ENCODE measurements at places on chromosomes 4 and X.

DNA sequence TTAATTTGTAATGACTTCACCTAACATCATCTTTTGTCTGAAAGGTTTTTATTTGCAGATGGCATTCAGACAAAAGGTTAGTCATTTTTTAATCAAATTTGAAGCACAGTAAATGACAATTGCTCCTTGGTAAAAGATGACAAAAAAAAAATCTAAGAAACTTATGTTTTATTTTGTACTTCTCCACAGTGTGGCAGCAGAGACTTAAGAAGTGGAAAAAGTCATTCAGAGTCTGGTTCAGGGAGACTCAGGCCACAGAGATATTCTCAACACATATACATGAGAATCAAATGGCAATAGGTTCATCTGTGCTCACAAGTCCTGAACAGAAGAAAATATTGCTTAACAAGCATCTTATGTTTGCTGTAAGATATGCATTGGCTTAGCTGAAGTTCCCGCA, 436.2 kb downstream of the KCNIP4 start:
- DNase-seq: peak; percentile 54

DNA sequence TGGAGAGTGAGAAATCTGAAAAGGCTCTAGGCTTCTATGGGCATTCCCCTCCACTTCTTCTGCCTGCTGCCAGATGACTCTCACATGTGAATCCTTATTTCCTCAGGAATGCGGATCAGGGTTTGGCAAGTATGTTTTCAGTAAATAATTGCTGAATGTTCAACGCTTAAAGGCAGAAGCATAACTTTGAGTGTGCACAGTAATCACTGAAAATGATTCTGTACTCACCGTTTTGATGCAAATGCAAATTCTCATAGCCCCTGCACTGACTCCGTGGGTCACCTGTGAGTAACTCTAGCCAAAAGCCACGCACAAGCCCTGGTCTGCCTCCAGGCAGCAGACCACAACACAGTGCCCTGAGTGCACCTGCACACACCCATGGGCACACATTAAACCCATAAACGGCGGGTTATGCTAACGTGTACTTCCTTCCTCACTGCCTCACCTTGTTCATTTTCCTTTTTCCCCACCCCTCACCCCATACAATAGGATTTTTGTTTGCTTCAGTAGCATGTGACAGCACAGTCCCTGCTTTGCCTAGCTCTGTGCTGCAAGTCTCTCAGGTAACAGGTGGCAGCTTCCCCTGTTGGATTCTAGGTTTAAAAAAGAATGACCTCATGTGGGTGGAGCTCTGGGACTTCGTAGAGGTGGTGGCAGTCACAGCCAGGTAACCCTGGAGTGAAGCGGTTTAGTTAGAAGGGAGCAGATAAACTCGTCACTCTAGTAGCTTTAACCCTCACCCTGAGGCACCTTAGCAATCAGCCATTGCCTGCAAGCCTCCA, at the start of gene ARHGEF38:
Gene ARHGEF38, plus strand, starts transcription at position 656 of the 782 bp plus-strand sequence. CDS start 146 bp downstream, outside the sequence.
- DNase-seq: peak; percentile 15

DNA sequence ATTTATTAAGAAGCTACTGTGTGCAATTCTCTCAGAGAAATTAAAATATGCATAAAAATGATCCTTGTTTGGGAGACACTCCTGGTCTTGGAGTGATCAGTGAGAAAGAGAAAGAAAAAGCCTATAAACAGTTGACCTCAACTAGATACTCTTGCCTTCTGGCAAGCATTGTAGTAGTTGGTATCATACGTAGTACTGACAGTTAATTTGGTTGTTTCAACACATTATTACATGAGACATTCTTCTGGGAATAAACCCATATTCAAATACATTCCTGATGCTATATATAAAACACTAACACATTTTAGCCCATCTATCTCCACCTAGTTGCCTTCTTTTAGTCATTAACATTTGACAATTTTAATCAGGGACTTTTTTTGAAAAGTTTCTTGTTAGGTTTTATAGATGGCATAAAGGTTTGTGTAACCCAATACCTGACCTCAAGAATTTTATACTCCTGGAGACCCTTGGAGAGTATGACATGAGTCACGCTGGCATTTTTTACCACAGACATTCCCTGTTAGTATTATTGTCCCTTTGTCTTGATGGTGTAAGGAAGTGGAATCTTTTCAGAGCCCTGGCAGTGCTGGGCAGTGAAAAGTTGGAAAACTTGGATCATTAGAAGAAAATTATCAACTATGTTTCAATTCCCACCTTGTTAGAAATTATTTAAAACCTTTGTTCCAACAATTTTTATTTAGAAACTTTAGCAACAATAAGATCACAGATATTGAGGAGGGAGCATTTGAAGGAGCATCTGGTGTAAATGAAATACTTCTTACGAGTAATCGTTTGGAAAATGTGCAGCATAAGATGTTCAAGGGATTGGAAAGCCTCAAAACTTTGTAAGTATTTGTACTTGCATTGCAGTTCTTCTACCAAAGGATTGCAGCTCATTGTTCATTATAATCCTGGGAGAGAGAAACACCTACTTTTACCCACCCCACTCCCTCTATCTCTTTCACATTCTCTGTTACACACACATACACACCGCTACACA, 167.1 kb upstream of the PACRGL start:
- DNase-seq: peak; percentile 49

GRCh38 chr4:159319027-159319426, 216.1 kb downstream of the RAPGEF2 start:
- no peak for DNase-seq

GRCh38 chr4:72768364-72768763, 199.3 kb upstream of the ADAMTS3 start:
- no peak for DNase-seq

GRCh38 chrX:56068274-56068758, 163.8 kb upstream of the KLF8 start:
- no peak for DNase-seq

DNA sequence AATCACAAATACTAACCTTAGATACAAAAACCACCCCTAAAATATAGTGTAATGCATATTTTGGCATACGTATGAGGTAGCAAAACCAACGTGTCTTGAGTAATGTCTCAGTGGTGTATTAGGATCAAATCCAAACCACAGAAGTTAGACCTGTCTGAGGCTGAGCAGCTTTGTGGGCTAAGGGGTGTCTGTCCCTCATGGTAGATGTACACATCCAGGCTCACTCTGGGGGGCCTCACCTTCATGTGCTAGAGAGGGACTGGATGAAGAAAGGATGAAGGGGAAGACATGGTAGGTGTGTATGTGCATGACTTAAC, 188.0 kb upstream of the TBC1D9 start:
- peak; percentile 72 for DNase-seq

- peak; percentile 3 for DNase-seq
Measured at GRCh38 chrX:31708116-31708515, 636.3 kb upstream of the FTHL17 start.

DNA sequence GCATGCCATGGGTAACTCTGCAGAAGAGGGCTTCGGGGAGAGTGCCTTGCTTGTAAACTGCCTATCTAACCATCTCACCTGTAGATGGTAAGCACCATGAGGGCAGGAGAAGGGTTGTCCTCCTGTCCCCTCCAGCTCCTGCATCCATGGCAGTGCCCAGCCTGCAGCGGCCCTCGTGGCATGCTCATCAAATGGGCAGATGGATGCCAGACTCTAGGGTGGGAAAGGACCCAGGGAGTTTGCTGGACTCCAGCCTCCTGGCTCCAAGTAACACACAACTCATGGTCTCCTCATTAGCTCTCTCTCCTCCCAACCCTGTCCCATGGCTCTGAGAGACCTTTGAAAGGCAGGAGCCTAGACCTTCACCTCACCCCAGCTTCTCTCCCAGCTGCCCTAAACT, 29.7 kb upstream of the CRMP1 start:
- DNase-seq: no peak

All from fibroblast of mammary gland (primary cell).